ENCODE measurements at places on chromosomes 6 and 20.

- DNase-seq, result no peak
These were observed 140.4 kb downstream of the SAMD5 start for GRCh38 chr6:147648916-147649315.

DNA sequence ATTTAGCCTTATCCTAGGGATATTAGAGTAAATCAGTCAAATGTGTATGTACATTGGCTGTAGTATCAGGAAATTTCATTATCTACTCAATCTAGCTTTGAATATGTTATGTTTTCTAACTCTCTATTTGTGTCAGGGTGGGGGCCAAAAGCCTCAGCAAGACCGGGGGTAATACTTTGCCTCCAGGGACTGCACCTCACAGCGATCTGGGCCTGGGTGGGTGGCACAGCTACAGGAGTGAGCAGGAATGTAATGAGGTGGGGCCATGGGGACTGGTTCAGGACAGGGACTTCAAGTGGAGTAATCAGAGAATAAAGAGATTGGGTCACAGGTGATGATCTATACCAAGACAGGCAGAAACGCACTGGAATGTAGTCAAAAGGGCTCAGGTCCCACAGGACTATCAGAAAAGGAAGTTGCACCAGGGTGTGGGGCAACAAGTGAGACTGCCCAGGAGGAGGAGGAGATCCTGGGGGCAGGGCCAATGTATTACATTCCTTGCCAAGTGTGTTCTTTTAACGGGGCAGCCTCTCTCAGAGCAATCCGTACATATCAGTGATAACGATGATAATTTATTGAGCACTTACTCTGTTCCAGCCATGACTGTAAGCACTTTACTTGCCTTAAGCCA is 54.0 kb downstream of the PIGU start:
- peak; percentile 32 for DNase-seq

DNA sequence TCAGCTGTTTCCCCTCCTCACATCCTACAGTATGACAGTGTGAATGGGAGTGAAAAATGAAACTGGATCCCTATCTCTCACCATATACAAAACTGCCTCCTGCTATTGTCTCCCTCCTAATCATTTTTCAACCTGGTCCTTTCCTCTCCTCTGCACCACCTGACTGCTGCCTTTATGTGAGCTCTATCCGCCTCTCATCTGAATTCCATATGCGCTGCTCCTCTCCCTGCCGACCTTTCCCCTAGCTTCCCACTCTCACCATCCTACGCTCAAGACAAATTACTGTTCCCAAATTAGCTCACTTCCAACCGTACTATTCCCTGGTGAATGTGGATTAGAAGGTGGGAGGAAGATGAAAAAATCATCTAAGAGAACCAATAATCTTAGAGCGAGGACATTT is 148.4 kb upstream of the FBXL4 start:
- no peak for DNase-seq

- DNase-seq, result peak; percentile 49
These were observed 41.5 kb upstream of the KCNQ5 start for GRCh38 chr6:72580281-72580940.

GRCh38 chr6:26233649-26234420 is 131.2 kb upstream of the BTN3A2 start:
- peak; percentile 68 for DNase-seq

DNA sequence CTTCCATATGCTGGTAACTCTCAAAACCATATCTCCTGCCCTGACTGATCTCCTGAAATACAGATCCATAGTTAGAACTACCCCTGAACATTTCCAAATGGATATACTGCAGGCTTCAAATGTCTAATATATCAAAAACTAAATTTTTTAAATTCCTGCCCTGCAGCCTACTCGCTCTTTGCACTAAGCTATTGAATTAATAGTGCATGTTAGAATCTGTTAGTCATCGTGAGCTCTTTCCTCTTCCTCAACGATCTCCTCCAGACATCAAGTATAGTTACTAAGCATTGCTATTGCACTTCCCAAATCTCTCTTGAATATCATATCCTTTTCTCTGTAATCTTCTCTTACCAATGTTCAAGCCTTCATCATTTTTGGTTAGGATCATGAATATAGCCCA is 26.0 kb upstream of the RSPO3 start:
- DNase-seq, result no peak

DNA sequence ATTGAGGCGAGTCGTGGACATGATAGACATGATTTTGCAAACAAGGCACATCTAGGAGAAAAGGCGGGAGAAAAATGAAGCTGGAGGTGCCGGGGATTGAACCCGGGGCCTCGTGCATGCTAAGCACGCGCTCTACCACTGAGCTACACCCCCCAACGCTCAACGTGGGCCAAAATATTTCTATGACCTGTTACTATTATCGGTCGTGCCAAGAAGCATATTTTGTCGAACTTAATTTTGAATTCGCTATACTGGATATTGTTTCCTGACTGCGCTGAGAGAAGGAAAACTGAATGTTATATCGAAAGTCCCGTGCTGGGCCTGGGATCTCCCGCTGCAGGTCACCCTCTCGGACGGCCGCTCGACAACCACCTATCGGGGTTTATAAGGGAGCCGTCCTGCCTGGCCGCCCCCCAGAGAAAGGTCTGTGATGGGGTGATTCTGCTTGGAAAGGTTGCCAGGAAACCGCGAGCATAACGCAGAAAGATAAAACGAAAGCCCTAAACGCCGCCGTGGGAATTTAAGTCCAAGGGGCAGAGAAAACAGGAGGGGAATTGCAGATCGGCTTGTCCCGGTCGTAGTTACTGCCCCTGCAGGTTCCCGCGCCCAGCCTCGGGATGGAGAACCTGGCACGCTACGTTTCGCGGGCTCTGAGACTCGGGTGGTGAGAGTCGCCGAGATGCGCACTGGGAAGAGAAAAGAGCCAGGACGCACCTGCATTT is 60.0 kb downstream of the TRIM27 start:
- DNase-seq, result peak; percentile 80

- no peak for DNase-seq
These were observed 45.1 kb downstream of the HNF4A start for GRCh38 chr20:44400671-44400969.

- DNase-seq, result peak; percentile 61
These were observed 210.8 kb downstream of the ARHGAP18 start for GRCh38 chr6:129498950-129499842.

DNA sequence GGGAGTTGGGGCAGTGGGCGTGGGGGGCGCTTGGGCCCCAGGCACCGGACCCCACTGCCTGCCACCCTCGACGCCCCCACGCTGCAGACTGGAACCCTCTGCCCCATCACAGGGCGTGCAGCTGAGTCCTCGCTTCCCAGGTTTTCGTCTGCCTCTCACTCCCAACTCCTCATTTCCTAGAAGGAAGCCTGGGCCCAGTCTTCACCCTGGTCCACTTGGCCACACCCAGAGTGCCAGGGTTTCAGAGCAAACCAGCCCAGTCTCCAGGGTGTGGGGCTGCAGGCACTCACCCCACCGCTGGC is 30.3 kb downstream of the FRMD1 start:
- no peak for DNase-seq

- DNase-seq, result no peak
These were observed 8.1 kb upstream of the ID1 start for GRCh38 chr20:31596831-31597480.

GRCh38 chr6:56916849-56917551 is 37.9 kb upstream of the BEND6 start:
- DNase-seq, result no peak

GRCh38 chr6:50905297-50905696 is 86.6 kb downstream of the TFAP2B start:
- no peak for DNase-seq

DNA sequence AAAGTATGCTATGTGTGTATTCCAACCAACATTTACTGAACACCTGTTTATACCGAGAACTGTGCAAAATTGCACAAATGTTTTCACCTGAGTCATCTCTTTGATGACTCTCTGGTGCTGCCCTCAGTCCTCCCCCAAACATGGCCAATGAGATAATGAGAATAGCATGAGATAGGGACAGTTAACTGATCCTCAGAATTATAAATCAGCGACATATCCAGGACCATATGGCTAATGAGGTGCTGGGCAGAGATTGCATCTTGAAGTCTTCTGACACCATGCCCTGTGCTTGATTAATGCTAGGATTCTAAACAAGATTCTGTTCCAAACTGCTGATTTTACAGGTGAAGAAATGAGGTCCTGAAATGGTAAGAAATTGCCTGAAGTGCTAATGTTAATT is 13.0 kb downstream of the CLVS2 start:
- DNase-seq, result no peak

- no peak for DNase-seq
These were observed 53.3 kb downstream of the APCDD1L start for GRCh38 chr20:58461899-58462298.

DNA sequence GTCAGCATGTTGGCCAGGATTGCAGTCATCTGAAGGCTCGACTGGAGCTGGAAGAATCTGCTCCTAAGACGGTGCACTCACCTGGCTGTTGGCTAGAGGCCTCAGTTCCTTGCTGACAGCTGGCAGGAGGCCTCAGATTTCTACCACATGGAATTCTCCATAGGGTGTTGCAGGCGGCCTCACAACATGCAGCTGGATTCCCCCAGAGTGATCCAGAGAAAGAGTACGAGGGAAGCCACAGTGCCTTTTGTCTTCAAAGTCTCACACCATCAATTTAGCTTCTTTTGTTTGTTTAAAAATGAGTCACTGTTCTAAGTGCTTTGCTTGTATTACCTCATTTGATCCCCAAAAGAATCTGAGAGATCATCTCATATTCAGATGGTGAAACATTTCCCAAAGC is 65.5 kb upstream of the FYN start:
- peak; percentile 32 for DNase-seq

GRCh38 chr6:144935661-144936060 is 650.5 kb downstream of the UTRN start:
- no peak for DNase-seq

DNA sequence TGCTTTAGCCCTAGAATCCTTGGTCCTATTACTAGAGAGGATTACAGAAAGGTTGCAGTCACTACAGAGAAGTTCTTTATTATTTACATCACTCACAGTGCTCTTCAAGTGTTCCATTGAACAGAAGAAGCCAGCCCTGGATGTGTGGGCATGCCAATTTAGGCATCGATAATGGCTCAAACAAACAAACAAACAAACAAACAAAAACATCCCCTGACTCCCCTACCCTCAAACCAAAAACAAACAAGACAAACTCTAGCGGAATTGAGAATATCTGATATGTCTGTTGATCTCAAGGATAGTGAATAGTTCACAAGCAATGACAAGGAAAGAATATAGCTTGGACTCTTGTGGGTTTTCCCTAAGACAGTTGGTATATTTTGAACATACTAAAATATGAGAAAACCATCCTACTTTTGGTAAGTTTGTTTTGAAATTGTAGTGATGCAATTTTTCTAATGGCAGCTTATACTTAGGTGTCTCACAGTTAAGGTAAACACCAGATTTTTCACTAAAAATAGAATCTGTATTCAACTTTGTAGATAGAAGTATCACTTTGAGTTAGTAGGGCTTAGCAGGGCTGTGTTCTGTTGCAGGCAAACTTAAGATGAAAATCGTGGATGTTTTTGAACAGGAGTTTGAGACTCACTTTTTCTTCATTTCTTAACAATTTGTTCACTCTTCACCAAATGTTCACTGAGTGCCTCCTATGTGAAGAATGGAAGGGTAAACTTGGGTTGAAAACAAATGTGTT is 92.8 kb upstream of the FAM184A start:
- DNase-seq, result no peak

DNA sequence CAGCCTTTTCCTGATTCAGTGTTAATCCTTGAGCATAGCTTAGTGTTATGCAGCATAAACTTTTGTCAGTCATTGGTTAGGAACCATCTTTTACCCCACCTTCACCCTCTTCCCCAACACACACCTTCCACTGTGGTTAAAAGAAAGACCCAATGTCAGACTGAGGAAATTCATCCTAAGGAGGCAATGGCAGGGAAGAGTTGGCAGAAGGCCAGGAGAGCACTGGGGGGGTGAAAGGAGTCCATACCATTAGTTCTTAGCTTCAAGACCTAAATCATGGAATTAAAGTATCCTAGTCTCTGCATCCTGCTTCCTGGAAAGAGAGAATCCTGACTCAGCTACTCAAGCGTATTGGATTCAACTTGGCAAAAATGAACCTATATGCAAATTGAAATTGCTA is 16.9 kb upstream of the TAB2 start:
- DNase-seq, result no peak

DNA sequence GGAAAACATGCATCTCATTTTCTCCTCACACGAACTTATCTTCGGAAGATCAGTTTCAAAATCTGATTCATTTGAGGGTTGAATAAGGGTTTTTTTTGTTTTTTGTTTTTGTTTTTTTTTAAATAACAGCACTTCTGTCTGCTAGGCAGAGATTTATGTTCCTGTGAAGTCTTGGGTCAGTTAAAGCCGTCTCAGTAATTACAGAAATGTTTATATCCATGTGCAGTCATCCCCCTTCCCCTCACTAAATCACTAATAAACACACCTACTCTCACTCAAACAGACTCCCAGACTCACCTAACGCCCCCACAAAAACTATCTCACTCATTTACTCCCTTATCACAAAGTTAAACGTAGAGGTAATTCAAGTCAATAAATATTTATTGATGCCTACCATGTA is 214.2 kb upstream of the SUPT3H start:
- no peak for DNase-seq

- DNase-seq, result peak; percentile 94
These were observed 11.7 kb downstream of the TMEM244 start for GRCh38 chr6:129849456-129849855.

GRCh38 chr20:38073307-38074071 is 39.9 kb downstream of the RPRD1B start:
- peak; percentile 69 for DNase-seq

DNA sequence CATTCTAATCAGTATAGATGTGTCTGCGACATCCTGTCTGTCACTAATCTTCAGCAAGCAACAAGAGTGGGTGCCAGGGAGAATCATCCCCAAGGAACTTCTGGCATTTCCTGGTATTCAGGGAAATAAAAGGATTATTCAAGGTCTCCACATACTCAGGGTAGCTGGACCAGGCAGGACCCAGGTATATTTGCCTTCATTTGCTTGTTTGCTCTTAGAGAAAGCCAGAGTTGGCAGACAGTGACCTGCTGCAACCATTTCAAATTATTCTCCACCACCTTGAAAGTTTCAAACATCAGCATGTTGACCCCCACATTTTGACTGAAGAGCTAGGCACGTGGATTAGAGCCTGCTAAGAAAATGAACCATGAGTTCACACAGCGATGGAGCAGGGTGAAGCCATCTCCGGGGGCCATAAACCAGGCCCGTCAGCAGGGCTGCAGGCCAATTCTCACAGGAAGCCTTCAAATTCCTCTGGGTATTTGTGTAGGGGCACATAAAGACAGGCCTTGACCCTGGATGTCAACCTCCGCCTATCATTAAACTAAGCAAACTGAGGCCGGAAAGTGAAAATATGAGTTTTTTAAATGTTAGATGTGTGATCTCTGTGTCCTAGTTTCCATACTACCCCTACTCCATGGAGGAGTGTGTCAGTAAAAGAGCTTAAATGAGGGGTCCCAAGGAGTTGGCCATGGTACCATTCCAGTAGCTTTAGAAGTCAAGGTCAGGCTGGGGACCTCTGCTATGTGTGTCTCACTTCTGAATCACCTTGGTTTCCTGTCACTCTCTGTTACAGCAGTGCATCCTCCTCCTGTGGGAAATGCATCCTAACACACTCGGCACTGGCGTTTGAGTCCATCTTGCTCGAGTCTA is 32.9 kb downstream of the TRAM2 start:
- no peak for DNase-seq

Measured in cardiac muscle cell (in vitro differentiated cells and primary cell).